ENCODE measurements at places on chromosomes 11 and 22.

DNA sequence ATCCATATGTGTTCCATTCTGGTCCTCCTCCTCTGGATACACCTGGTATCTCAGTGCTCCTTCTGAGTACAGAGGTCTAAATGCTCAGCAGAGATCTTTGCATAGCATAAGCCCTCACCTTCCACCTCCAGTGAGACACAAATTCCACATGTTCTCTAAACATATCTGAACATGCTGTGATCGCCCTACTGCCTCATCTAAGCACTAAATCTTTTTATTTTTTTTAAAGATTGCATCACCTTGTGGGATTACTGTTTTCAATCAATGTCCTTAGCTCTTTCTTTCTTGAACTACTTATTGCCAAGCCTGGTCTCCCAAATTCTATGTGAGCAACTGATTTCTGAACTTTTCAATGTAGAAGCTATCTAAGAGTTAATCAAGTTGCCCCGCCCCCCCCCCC lies 113.4 kb downstream of the TRPC6 start:
- no peak for DNase-seq

GRCh38 chr11:123493349-123494063 lies 63.4 kb downstream of the GRAMD1B start:
- DNase-seq: no peak

- DNase-seq: no peak
Observed at GRCh38 chr11:86172894-86173293, 71.7 kb upstream of the EED start.

GRCh38 chr11:63805844-63806415 lies 7.3 kb upstream of the SPINDOC start:
- no peak for DNase-seq

DNA sequence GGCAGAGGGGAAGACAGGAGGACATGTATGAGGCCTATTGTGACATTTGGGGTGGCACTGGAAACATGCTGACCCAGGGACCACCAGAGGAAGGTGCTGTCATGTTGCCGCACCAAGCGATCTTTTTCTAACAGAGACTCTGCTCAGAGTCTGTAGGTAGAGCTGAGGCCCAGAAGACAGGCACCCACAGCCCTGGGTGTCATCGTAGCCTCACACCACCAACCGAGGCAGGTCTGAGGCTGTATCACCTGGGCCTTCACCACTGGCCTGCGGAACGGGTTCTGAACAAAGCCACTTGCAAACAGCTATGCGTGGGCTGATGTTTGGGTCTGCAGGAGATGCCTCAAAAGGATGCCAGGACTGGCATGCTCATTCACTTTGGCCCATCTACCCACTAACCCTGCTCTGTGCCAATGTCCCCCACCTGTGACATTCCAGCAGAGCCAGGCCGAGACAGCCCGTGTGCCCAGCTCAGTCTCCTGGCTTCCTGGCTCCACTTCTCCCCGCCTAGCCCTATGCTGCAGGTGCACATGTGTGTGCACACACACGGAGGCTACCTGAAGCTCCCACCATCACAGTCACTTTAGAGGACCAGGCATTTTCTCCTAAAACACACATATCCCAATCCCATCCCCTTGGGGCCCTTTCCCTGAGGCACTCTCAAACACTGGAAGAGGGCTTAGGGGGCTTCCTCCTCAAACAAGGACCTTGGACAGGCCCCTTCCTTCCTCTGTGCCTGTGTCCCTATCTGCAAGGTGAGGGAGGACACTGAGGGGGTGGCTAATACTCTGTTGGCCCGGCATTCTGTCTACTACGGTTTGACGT lies 3.6 kb downstream of the TRIM29 start:
- no peak for DNase-seq

DNA sequence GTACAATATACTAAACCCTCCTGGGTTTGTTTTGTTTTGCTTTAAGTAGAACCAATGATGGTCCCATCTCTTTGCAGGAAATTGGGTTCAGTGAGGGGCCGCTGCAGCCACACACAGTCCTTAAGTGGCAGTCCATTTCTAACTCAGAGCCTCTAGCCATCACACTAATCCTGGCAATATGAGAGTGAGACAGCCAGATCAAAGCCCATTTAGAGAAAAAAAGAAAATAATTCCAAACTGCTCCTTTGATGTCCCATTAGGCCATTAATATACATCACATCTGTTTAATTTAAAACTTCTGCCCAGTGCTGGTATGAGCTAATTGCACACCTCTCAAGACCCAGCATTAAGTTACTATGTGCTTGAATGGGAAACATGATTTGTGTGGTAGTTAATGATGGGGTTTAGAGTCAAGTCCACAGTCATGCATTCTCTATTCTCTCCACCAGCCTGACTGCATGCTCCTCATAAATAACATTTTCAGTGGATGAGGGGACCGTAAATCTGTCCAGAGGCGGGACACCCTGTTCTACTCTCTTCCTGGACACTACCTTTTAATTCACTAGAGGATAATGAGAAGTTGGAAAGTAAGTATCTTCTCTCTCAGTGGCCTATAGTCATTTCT lies 53.8 kb upstream of the BIRC3 start:
- DNase-seq: no peak

DNA sequence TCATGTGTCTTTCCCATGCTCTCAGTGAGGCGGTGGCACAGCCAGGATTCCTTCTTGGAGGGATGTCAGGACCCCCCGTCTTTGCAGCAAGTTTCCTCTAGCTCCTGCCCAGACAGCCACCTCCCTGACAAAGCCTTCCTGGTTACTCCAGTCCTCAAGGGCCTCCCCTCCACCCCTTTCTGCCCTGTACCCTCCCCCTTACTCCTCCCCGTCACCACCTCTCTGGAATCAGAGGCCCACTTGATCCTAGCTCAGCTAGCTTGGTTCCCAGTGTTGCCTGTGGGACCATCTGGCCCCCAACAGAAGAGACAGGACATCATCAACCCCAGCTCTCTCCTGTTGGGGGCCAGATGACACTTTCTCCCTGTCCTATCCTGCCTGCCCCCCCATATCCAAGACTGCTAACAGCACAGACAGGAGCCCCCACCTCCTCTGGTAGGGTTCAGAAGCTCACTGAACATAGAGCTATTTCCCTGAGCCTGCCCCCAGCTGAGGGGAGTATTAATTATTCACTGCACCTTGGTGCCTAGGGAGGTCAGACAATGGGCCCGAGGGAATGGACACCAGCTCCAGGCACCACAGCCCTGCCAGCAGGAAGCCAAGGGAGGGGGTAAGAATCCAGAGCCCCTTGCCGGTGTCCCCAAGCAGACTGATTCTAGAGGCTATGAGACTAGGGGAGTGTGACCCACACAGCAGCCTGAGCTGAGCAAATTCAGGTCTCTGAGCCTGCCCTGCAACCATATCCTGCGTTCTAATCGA lies 3.3 kb downstream of the GDPD5 start:
- no peak for DNase-seq

- no peak for DNase-seq
Observed at GRCh38 chr11:36383195-36383594, 87.1 kb downstream of the PRR5L start.

DNA sequence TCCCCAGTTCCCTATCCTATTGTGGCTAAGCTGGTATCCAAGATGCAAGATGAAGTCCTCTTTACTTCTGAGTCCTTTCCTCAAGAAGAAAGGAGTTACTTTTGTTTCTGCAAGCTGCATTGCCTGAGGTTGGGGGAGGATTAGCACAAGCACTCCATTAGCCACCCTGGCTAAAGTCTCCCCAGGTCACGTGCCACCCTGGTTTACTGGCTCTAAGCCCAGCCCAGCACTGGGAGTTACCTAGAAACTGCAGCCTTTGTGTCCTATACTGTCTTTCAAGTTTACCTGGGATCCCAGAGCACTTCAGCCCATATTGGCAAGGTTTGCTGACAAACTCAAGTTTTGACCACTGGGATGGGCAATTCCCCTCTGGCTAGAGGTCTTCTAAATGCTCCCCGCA lies 78.4 kb upstream of the DBX1 start:
- no peak for DNase-seq

DNA sequence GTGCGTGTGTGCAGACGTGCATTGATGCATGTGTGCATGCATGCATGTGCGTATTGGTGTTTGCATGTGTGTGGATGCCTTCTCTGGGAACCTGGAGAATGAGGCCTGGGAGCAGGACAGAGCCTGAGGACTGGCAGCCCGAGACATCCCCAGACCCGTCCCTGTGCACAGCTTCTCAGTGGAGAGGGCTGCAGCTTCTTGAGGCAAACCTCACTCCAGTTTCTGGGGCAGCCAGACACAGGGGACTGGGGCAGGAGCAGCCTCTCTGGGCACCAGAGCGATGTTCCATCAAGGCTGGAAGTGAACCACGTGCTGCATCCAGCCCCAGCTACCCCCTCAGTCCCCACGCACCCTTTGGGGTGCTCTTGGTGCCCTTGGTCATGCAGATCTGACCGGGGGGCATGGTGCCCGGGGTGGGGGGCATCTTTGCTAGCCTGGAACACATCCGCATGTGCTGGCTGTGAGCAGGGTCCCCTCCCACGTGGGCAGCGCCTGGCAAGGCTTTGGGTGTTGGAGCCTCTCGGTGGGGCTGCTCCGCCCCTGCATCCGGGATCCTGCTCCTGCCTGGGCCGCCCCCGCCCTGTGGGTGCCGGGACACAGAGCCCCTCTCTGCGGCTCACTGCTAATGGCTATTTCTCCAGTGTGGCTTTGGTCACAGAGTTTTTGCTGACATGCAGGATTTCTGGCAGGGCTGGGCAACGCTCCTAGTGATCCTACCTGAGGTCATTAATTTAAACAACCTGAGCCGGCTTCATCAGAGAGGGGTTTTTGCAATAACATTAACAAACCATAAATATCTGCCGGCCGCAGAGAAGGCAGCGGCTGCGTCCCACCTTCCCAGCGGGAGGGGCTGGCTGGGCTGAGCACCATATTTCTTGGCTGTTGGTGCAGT lies 434.7 kb downstream of the TBC1D22A start:
- DNase-seq: no peak

GRCh38 chr11:2089536-2090165 lies 49.5 kb downstream of the IGF2 start:
- DNase-seq: no peak

- DNase-seq: no peak
Observed at GRCh38 chr22:38449776-38450175, 5.2 kb downstream of the KCNJ4 start.

DNA sequence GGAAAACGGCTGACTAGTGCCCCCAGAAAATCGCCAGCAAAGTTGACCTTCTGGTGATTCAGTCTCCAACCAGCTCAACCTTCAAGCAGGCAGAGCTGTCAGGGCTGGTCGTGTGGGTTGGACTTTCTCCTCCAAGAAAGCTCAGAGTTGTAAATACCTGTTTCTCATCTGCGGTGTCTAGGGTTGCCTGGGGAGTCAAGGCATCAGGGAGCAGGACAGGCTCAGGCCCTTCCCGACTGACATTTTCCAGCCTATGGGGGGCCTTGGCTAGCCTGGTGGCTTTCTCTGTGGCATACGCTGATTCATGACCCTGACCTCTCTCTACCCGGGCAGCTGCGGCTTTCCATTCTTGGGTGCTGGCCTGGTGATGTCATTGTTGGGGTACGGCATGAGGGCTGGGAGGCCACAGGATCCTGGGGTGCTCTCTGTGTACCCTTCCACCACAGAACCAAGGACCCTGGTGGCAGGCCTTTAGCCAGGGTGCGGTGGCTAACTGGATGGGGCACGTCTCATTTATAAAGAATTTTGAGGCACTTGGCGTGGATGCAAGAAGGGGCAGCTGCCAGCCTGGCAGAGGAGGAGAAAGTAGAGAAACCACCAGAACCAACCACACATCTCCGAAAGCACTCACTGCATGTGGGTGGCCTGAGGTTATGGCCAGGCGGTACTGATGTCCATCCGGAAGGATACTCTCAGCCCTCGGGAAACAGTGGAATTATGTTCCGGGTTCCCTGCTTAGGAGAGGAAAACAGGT lies 64.9 kb downstream of the BCR start:
- no peak for DNase-seq

DNA sequence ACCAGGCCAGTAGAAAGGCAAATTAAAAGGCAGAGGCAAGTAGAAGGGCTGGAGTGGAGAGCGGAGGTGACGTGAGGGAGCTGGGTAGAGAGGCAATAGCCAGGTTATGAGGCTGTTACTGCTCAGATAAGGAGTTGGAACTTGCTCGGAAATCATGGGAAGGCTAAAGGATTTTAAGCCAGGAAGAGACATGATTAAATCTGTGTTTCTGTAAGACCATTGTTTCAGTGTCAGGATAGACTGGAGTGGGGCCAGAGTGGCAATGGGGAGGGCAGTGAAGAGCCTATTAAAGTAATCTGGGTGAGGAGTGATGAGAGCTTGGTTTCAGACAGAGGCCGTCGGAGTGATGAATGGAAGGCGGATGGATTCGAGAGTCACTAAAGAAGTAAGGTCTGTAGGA lies 39.0 kb downstream of the GRAMD1B start:
- no peak for DNase-seq

GRCh38 chr22:46933040-46933930 lies 170.8 kb downstream of the TBC1D22A start:
- DNase-seq: no peak

DNA sequence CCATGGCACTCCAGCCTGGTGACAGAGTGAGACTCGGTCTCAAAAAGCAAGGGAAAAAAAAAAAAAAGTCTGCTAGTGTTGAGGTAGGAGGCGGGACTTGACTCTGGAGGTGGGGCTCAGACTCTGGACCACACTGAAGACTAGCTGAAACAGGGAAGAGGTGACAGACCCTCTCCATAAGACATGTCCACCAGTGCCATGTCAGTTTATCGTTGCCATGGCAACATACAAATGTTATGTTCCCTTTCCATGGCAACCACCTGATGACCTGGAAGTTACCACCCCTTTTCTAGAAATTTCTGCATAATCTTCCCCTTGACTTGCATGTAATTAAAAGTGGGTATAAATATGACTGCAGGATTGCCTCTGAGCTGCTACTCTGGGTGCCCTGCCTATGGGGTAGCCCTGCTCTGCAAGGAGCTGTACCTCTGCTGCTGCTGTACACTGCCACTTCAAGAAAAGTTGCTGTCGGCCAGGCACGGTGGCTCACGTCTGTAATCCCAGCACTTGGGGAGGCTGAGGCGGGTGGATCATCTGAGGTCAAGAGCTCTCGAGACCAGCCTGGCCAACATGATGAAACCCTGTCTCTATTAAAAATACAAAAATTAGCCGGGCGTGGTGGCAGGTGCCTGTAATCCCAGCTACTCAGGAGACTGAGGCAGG lies 55.1 kb downstream of the KIAA1671 start:
- no peak for DNase-seq

- DNase-seq: peak; percentile 35
Observed at GRCh38 chr11:65625628-65626342, 10.2 kb downstream of the PCNX3 start.

DNA sequence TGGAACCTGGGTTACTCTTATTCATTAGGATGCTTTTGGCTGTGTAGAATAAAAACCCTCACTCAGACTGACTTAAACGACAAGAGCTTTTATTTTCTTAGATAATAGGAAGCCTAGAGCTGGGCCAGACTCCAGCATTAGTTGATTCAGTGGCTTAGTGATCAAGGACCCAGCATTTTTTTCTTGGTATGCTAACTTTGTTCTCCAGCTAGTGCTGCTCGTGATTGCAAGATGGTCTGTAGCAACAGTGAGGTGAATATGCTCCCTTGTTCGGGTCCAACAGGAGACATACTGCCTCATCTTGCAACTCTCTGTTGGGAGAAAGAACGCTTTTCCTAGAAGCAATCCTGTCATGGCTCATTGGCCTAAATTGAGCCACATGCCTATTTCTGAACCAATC lies 33.4 kb downstream of the INSC start:
- no peak for DNase-seq

All from stimulated activated CD4-positive, alpha-beta T cell treated with anti-CD3 and anti-CD28 coated beads, Interleukin-12 subunit alpha, Interleukin-12 subunit beta, amount 100 ng/mL, for 4 hours (primary cell).